Stimulated activated CD8-positive, alpha-beta memory T cell treated with anti-CD3 and anti-CD28 coated beads, Interleukin-7, amount 100 ng/mL, for 1 hour (primary cell): ENCODE measurements at places on chromosomes 2 and 18.

GRCh38 chr2:66714610-66715009, 279.7 kb downstream of the MEIS1 start:
- DNase-seq: no peak

DNA sequence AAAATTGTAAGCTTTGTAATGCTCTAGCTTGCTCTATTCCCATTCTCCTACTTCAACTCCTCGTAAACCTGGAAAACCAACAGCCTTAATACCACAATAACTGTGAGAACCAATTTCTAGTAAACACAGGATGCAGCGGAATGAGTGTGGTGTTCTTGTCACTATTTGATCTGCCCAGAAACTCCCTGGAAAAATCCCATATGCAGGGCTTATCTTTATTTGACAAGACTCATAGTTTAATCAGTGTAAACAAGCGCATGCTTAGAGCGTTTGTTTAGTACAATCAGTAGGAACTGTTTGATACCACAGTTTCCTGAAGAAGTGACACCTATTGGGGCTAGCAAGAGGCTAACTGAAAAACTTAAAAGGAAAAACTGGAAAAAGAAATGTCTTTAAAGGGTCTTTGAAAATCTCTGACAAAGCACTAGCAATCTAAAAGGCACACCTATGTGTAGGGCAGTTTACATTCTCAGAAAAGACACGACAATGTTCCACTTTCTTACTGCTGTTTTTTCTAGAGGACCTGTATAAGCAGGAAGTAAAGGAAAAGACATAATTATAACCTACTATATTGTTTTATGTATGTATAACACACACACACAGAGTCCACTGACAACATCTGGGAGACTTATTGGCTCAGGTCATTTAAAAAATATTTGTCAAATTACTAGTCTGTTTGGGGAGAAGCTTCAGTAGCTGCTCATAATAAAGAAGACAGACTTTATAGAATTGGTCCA, 241.4 kb upstream of the KLHL14 start:
- DNase-seq: no peak

- no peak for DNase-seq
These were observed 455.9 kb downstream of the RNF144A start for GRCh38 chr2:7373156-7373555.

GRCh38 chr2:35035883-35036282, 1319.7 kb upstream of the CRIM1 start:
- DNase-seq: no peak

GRCh38 chr18:38322206-38322605, 756.6 kb upstream of the CELF4 start:
- no peak for DNase-seq

GRCh38 chr2:208040199-208041171, 15.2 kb upstream of the PLEKHM3 start:
- DNase-seq: no peak

DNA sequence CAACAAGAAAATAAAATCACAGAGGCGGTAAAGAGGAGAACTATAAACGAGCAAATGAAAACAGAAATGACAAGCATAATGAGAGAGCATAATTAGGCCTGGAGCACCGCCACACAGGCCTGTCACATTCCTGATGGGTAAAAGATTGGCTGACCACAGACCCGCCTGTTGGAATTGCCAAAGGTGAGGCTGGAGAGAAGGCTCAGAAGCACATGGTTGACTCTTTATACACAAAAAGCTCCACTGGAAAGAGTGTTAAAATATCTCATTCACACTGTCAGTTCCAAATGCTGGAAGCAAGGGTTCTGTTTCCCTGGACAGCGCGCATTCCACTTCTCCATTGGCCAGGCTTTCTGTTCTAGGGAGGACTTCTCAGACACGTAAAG, 5.9 kb upstream of the LGALSL start:
- no peak for DNase-seq

- peak; percentile 54 for DNase-seq
These were observed 45.6 kb upstream of the ODC1 start for GRCh38 chr2:10493634-10494281.

GRCh38 chr2:231394211-231395141, 1.0 kb upstream of the B3GNT7 start:
- DNase-seq: no peak

GRCh38 chr2:200319548-200320337, 13.2 kb downstream of the SPATS2L start:
- no peak for DNase-seq

DNA sequence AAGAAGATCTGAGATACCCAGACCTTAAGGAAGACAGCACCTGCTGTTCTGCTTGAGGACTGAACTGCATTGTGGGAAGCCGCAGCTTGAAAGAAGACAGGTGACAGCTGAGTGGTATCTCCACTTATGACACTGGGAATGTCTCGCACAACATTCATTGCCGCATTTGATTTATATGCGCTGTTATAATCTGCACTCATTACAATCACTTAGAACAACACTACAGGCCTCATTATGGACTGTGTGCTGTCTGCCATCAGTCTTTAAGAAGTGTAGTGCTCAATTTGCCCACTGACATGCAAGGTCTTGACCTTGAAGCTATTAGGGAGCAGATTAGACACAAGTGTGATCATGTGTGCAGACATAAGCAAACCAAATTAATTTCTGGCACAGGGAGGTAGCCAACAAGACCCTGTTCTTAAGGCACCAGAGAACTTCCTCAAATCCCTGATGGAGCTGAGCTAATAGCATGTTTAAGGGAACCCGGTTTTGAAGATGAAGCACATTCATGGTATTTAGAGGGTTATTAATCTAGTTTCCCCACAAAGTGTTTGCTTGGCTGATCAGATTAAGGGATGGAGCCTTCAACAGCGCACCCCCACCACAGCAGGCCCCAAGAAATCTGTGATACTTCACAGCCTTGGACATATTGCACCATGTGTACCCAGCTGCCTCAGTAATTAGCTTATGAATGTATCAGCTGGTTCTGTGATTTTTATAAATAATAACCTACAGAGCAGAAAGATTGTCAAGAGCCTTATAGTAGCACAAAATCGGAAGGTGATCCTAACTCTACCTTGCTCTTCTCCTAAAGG, 146.8 kb downstream of the SATB2 start:
- DNase-seq: no peak

DNA sequence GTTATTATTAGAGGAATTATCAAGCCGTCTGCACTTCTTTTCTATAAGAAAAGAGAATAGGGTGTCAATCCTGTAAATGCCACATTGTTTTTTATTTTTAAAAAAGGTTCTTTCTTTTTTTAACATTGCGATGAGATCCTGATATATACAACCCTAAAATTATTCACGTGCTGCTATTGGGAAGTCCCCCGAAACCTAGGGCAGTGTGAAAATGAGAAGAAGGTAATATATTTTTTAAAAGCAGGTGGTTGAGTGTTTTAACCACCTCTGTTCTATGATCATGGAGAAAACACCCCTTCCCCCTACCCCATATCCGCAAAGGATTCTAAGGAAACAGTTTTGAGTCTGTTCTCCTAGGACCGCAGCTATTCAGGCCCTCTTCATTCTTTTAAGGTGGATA, 94.5 kb upstream of the KLHL14 start:
- DNase-seq: no peak

GRCh38 chr2:181262782-181263181, 194.4 kb upstream of the ITGA4 start:
- no peak for DNase-seq

- DNase-seq: no peak
These were observed 34.8 kb downstream of the COL5A2 start for GRCh38 chr2:189144700-189145211.

DNA sequence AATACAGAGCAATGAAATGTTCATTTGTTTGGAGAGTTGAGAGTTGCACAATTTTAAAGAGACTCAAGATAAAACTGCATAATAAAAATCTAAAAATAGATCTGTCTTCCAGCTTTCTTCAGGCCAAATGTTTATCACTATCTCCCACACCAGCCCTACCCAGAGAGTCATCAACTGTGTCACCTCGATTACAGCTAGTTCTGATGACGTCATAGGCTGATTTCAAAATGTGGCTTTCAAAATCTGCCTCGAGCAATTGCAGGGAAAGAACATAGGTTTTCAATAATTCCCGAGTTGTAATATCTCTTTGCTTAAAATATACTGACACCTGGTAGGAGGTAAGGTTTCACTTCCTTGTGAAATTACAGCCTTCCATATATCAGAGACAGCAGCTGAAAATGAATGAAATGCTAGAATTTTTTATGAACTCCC, 677.6 kb upstream of the ID2 start:
- DNase-seq: no peak

- DNase-seq: no peak
These were observed 78.6 kb downstream of the SATB2 start for GRCh38 chr2:199378948-199379650.

DNA sequence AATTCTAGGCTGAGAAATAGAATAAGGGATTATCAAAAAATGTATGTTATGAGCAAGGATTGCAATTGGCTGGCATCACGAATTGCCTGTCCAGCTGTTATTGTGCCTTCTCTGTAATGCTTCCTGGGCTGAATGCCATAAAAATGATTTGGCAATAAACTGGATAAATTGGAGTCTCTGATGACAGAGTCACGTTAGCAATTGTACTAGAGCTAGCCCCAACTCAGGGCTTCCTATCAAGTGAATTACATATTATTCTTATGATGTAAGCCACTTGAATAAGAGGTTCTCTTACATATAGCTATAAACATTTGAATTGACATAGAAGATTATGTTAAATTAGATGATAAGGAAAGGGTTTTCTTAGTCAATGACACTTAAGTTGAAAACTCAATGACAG, 607.5 kb upstream of the REG3G start:
- no peak for DNase-seq
